CD14-positive monocyte (primary cell): ENCODE measurements at places on chromosomes 6 and 20. TPM values are rescaled to one million over a fixed set of nuclear protein-coding genes. Genes with fewer than 3 reads are reported as not detected.

- peaks cover 98% of the 10 kb centered on the region for H3K27me3 ChIP-seq
- no peak overlapping the region for H3K4me3 ChIP-seq
- H3K4me1 ChIP-seq, result no peaks in the 10 kb centered on the region
- H3K27ac ChIP-seq, result no peak overlapping the region
- DNase-seq, result no peak
- no peaks in the 10 kb centered on the region for H3K36me3 ChIP-seq
Observed at GRCh38 chr6:50836231-50836630, 17.6 kb downstream of the TFAP2B start.

- H3K36me3 ChIP-seq, result no peaks in the 10 kb centered on the region
- H3K27me3 ChIP-seq, result peaks cover 56% of the 10 kb centered on the region
- peak overlapping the region; percentile 48 for H3K4me3 ChIP-seq
Observed at GRCh38 chr6:17015551-17016381, 86.1 kb upstream of the STMND1 start.

- no peaks in the 10 kb centered on the region for H3K36me3 ChIP-seq
- peaks cover 74% of the 10 kb centered on the region for H3K27me3 ChIP-seq
- no peak overlapping the region for H3K27ac ChIP-seq
- H3K4me3 ChIP-seq, result no peak overlapping the region
Observed at GRCh38 chr20:44810061-44810390, 320 bp downstream of the RIMS4 start.

DNA sequence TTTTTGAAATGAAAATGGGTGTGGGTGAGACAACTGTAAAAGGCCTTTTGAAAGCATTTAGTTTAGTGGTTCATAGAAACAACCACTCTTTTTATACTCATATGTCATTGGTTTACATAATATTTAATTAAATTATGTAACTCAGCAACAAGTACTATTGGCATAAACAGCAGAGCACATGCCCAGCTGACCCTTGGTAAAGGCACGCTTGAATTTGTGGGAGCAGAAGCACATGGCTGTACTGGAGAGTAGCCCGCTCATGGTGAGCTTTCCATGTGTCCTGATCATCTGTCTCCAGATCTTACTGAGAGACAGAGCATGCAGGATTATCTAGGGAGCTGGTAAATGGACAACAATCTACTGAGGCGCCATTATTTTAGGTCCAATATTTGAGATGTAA lies 17.1 kb upstream of the KLHL31 start:
- H3K36me3 ChIP-seq, result no peaks in the 10 kb centered on the region
- no peak overlapping the region for H3K4me3 ChIP-seq
- DNase-seq, result no peak
- no peaks in the 10 kb centered on the region for H3K4me1 ChIP-seq
- H3K27me3 ChIP-seq, result no peaks in the 10 kb centered on the region
- H3K27ac ChIP-seq, result no peak overlapping the region

DNA sequence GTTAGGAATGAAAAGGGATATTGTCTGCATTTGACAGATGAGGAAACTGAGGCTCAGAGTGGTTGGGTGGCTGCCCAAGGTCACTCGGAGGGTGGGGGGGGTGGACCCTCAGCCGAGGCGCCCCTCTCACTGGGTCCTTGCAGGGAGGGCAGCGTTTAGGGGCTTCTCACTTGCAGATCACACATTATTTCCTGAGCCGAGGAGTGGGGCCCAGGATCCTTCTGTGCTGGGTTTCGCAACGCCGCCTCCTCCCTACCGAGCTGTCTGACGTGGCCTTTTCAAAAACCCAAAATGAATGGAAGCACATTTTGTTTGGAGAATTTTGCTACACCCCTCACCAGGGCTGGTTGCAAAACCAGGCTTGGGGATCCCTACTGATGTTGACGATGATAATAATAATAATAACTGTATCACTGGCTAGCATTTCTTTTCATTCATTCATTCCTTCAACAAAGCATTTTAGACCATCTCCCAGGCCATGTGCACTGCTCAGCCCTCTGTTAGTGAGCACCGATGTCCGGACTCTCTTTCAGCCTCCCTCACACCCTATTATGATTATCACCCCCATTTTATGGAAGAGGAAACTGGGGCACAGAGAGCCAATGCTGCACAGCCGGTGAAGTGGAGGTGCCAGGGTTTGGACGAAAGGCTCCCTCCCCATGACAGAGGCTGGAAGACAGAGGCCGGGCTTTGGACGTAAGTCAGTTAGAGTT lies 5.2 kb downstream of the DLGAP4 start:
- DNase-seq, result no peak
- peaks cover 8% of the 10 kb centered on the region for H3K27me3 ChIP-seq
- H3K4me1 ChIP-seq, result no peaks in the 10 kb centered on the region

GRCh38 chr6:143401636-143402370 lies 48.7 kb downstream of the ADAT2 start:
- H3K36me3 ChIP-seq, result no peaks in the 10 kb centered on the region
- H3K4me1 ChIP-seq, result peaks cover 5% of the 10 kb centered on the region
- H3K27ac ChIP-seq, result no peak overlapping the region
- DNase-seq, result no peak

DNA sequence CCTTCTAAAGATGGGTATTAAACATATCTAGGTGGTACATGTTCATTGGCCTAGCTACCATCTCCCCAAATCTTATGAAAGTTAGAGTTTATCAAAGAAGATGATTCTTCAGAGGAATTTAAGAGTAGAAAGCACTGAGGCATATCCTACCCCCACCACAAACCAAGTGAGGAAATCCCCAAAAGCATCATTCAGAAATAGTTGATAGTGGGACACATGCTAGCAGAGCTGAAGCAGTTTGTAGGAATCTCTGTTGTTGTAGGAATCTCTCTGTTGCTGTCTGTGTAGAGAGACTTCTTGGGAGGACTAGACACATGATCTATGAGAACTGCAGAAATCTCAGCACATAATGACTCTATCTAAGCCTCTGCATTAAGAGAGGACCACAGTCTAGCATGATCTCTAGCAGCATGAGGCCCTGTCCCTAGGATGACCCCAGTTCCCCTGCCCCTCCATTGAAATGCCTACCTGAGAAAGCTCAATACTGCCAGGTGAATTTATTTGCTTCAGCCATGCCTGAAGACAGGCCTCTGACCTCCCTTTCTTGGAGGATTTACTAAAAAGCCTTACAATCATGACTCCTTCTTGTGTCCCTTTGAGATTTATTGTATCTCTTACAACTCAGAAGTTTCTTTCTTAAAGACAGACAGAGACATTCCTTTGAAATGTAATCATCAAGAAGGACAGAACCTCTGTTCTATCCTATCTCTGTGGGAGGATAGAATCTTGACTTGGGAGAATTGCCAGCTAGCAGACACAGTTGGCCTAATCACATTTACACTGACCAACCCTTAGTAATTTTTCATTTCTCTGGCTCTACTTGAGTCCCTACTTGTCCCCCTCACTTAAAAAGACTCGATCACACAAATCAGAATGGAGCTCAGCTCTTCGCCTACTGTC lies 582.4 kb downstream of the PHF3 start:
- no peaks in the 10 kb centered on the region for H3K27me3 ChIP-seq
- H3K4me1 ChIP-seq, result no peaks in the 10 kb centered on the region
- DNase-seq, result no peak
- no peak overlapping the region for H3K27ac ChIP-seq
- no peaks in the 10 kb centered on the region for H3K36me3 ChIP-seq

- H3K4me3 ChIP-seq, result no peak overlapping the region
- H3K27ac ChIP-seq, result no peak overlapping the region
- no peaks in the 10 kb centered on the region for H3K27me3 ChIP-seq
- H3K36me3 ChIP-seq, result peaks cover 65% of the 10 kb centered on the region
Observed at GRCh38 chr6:53026526-53026925, 31.4 kb upstream of the GSTA4 start.

GRCh38 chr20:3423126-3423525 lies 15.7 kb upstream of the DNAAF9 start:
- H3K4me3 ChIP-seq, result no peak overlapping the region
- no peak for DNase-seq
- peaks cover 16% of the 10 kb centered on the region for H3K4me1 ChIP-seq
- no peak overlapping the region for H3K27ac ChIP-seq

DNA sequence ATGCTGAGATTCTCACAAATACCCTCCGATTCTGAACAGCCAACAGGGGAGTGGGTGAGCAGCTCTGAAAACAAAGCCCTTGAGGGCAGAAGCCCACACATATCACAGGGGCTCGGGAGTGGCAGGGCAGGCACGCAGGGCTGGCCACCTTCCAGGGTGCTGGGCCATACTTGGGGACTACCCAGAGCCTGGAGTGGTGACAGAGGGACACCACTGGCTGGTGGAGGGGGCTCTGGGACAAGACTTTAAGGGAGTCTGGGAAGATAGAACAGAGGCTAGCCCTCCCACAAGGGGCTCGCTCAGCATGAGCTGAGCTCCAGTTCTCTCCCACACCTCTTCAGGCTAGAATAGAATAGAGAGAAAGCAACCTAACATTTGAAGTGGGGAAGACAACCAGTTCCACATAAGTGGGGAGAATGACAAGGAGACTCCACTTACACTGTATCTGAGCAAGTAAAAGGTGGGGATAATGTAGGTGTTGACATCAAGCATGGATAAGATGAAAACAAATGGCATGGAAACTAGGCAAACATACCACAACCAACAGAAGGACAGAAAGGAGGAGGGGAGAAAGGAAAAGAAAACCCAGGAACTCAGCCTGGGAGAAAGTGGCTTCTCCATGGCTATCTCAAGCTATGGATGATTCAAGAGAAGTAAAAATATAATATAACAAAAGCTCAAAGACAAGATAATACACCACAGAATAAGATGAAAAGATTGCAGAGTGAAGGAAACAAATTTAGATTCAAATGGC lies 7.0 kb downstream of the PPIL1 start:
- H3K4me3 ChIP-seq, result no peak overlapping the region
- H3K27ac ChIP-seq, result no peak overlapping the region
- DNase-seq, result no peak

AKAP12 gene
- not detected for polyA plus RNA-seq

GRCh38 chr6:106540907-106541306 lies 88.4 kb downstream of the RTN4IP1 start:
- H3K36me3 ChIP-seq, result peaks cover 28% of the 10 kb centered on the region
- H3K27ac ChIP-seq, result peak overlapping the region; percentile 54
- peaks cover 58% of the 10 kb centered on the region for H3K4me1 ChIP-seq
- no peaks in the 10 kb centered on the region for H3K27me3 ChIP-seq

MICA gene
- 16.5 and 18.1 TPM in 2 replicates for polyA plus RNA-seq

- peak; percentile 38 for DNase-seq
- H3K36me3 ChIP-seq, result no peaks in the 10 kb centered on the region
- H3K27ac ChIP-seq, result peak overlapping the region; percentile 89
- H3K27me3 ChIP-seq, result no peaks in the 10 kb centered on the region
Observed at GRCh38 chr6:10081957-10082356, 332.9 kb downstream of the TFAP2A start.

- DNase-seq, result no peak
Observed at GRCh38 chr6:166504100-166504499, 82.4 kb downstream of the RAMACL start.

DNA sequence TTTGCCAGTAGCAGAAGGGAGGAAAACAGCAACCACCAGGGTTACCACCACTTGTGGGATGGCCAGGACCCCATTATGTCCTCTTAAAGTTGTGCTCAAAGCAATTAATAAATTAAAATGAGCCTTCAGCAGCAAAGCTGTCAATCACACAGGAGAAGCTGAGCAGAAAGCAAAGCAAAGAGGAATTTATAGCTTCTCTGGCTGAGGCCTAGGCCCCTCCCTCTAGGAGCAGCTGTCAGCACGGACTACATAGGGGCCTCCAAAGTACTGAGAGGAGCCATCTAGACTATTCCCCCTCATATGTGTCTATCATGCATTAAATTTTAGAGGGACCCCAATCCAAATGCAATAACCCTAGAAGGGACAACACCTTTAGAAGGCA lies 6.4 kb downstream of the CCND3 start:
- no peaks in the 10 kb centered on the region for H3K27me3 ChIP-seq
- H3K4me3 ChIP-seq, result no peak overlapping the region
- H3K27ac ChIP-seq, result peak overlapping the region; percentile 47
- no peak for DNase-seq
- H3K4me1 ChIP-seq, result peaks cover 57% of the 10 kb centered on the region
- peaks cover 64% of the 10 kb centered on the region for H3K36me3 ChIP-seq

DNA sequence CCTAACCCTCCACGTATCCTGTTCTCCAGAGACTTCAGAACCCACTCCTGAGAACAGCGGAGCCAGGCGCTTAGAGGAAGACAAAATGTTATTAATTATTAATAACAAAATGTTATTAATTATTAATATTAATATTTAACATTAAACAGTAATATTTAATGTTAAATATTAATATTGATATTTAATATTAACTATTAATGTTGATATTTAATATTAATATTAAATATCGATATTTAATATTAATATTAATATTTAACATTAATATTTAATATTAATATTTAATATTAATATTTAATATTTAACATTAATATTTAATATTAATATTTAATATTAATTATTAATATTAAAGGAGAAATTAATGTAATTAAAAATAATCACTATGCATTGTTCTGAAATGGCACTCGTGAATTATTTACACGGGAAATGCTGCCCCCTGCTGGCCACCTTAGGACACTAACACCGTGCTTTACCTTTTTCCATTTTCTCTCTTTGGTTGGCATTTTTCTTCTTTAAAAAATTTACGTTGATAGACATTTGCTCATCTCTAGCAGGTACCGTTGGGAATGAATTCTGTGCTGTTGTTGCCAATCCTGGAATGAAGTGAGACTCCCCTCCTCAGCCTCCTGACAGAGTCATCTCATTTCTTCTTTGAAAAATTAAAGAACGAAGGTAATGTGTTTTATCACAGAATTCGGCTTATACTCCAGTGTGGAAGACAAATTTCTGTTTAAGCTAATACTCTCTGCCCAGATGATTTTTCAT lies 7.5 kb upstream of the GGTLC1 start:
- no peaks in the 10 kb centered on the region for H3K27me3 ChIP-seq
- H3K27ac ChIP-seq, result no peak overlapping the region
- no peaks in the 10 kb centered on the region for H3K36me3 ChIP-seq
- no peaks in the 10 kb centered on the region for H3K4me1 ChIP-seq
- no peak overlapping the region for H3K4me3 ChIP-seq

- no peaks in the 10 kb centered on the region for H3K4me1 ChIP-seq
- no peak overlapping the region for H3K4me3 ChIP-seq
- H3K27ac ChIP-seq, result no peak overlapping the region
- DNase-seq, result no peak
Observed at GRCh38 chr20:47677635-47678453, 107.4 kb downstream of the SULF2 start.

- no peaks in the 10 kb centered on the region for H3K4me1 ChIP-seq
- H3K4me3 ChIP-seq, result no peak overlapping the region
- DNase-seq, result no peak
- no peaks in the 10 kb centered on the region for H3K27me3 ChIP-seq
Observed at GRCh38 chr6:18045507-18045906, 58.1 kb upstream of the KIF13A start.

DNA sequence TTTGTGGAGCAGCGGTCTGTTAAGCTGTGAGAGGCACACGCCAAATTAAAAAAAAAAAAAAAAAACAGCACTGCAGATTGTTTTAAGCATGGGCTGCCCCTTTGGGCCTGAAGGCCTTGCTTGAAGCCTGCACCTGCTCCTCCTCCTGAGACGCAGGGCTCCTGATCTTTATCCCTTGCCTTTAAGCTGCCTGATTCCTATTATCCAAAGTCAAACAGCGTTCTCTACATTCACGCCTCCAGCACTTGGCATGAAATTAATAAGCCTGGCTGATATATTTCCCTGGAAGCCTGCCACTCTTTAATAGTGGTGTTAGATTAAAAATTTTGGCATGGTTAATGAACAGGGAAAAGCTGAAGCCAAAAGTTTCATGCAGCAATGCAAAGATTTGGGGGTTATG lies 163.9 kb downstream of the FAXC start:
- no peaks in the 10 kb centered on the region for H3K27me3 ChIP-seq
- no peak for DNase-seq
- H3K36me3 ChIP-seq, result no peaks in the 10 kb centered on the region
- no peak overlapping the region for H3K4me3 ChIP-seq
- H3K4me1 ChIP-seq, result no peaks in the 10 kb centered on the region
